T-helper 1 cell treated with Interleukin-12 subunit alpha and Interleukin-12 subunit beta and Interleukin-4 antibody, amounts not matched to agents 30 ng/mL and 1 ng/mL, for 36 hours (primary cell): ENCODE measurements at places on chromosomes 5 and 9. TPM values are rescaled to one million over a fixed set of nuclear protein-coding genes. Genes with fewer than 3 reads are reported as not detected.

The PHF24 gene
- total RNA-seq: not detected in 2 replicates

The GABRB2 gene
- not detected in 2 replicates for total RNA-seq

The GNA14 gene
- not detected in 2 replicates for total RNA-seq

The TLE1 gene
- 0.29 and 0.47 TPM in 2 replicates for total RNA-seq

The CDH6 gene
- total RNA-seq: not detected in 2 replicates

The PCSK1 gene
- total RNA-seq: not detected in 2 replicates

The DOCK2 gene
- 333 and 346 TPM in 2 replicates for total RNA-seq

The PCDHGB4 gene
- 0.17 TPM in 2 replicates for total RNA-seq

The SIGMAR1 gene
- total RNA-seq: 63.0 and 64.1 TPM in 2 replicates

The ZDHHC11 gene
- total RNA-seq: 24.1 and 26.9 TPM in 2 replicates

The PNPLA7 gene
- 3.1 and 3.5 TPM in 2 replicates for total RNA-seq

The TMEM215 gene
- total RNA-seq: not detected in 2 replicates

The IFNB1 gene
- total RNA-seq: not detected in 2 replicates

The SPATA31E1 gene
- total RNA-seq: not detected in 2 replicates

The KIF24 gene
- 5.3 and 6.0 TPM in 2 replicates for total RNA-seq

The NR2F1-AS1 gene
- total RNA-seq: not detected in 2 replicates

The ASS1 gene
- total RNA-seq: 3.2 and 8.0 TPM in 2 replicates

The CDH12 gene
- total RNA-seq: not detected in 2 replicates

The SPATA31C1 gene
- total RNA-seq: not detected in 2 replicates

The BAAT gene
- total RNA-seq: 0.07 TPM in 1 of 2 replicates, not detected in the other

The GRIN3A gene
- not detected in 2 replicates for total RNA-seq

The SPINK4 gene
- not detected in 2 replicates for total RNA-seq

The FCHO2 gene
- total RNA-seq: 0.66 and 1.4 TPM in 2 replicates

The IL13 gene
- total RNA-seq: 130 and 131 TPM in 2 replicates

The PCDHGC5 gene
- total RNA-seq: not detected in 2 replicates

The GDA gene
- total RNA-seq: 0.02 TPM in 1 of 2 replicates, not detected in the other

The PROP1 gene
- not detected in 2 replicates for total RNA-seq

The CYLC2 gene
- not detected in 2 replicates for total RNA-seq

The NUDT2 gene
- 26.7 and 27.1 TPM in 2 replicates for total RNA-seq

The SLIT3 gene
- not detected in 2 replicates for total RNA-seq

The GABRA1 gene
- total RNA-seq: not detected in 2 replicates
